ENCODE measurements at places on chromosomes 7 and 10.

DNA sequence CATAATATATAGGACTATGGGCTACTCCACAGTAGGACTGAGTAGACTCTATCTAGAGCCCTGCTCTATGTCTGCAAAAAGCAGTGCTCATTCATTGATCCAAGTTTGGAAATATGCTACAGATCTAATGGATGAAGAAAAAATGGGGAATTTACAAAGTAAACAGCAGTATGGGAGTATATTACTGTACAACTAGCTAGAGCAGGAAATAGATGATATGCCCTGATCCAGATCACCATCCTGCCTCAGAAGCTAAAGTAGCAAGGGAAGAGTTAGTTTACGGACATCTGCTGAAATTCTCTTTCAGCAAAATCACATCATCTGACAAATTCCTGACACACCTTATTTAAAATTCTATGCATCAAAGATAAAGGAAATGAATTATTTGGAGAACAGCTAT, 168.2 kb upstream of the SEMA3A start:
- no peak for DNase-seq

- DNase-seq = no peak
Measured at GRCh38 chr10:108375691-108376090, 1211.2 kb upstream of the SORCS1 start.

- no peak for DNase-seq
Measured at GRCh38 chr7:33845991-33846509, 59.3 kb upstream of the BMPER start.

DNA sequence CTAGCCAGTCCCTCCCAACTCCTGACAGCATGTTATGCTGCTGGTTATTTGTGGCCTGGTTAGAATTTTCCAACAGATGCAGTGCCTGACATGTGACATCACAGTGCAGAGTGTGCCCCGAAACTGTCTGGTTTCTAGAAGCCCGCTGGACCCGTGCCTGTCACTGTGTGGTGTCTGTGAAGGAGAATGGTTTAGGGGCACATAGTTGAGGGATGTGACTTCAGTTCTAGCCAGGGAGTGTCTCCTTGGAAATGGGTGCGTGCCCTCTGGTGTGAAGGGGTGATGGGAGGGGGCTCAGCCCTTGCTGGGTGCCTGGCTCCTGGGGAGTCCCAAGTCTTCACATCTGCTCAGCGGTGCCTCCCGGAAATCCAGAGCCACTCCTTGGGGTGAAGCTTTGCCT, 303.6 kb downstream of the GLRX3 start:
- no peak for DNase-seq

DNA sequence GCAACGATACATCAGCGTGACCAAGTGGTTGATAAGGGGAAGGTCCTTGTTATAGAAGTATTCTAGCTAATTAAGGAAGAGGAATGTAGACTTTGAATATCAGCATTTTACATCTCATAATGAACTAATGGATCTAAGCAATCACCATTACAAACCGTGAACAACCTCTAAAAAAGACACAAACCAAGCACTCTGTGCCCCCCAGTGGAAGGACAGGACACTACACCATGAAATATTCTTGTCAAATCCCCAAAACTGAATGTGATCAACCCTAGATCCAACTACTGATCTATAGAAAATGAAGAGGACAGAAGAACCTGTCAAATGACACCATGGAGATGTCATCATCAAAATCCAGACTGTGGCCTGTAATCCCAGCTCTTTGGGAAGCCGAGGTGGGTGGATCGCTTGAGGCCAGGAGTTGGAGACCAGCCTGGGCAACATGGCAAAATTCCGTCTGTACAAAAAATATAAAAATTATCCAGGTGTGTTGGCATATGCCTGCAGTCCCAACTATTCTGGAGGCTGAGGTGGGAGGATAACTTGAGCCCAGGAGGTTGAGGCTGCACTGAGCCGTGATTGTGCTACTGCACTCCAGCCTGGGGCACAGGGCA, 111.3 kb upstream of the CARD11 start:
- DNase-seq = peak; percentile 18

- DNase-seq = no peak
Measured at GRCh38 chr10:131926743-131927595, 26.2 kb downstream of the PPP2R2D start.
